ENCODE measurements at places on chromosomes 16 and 17.

DNA sequence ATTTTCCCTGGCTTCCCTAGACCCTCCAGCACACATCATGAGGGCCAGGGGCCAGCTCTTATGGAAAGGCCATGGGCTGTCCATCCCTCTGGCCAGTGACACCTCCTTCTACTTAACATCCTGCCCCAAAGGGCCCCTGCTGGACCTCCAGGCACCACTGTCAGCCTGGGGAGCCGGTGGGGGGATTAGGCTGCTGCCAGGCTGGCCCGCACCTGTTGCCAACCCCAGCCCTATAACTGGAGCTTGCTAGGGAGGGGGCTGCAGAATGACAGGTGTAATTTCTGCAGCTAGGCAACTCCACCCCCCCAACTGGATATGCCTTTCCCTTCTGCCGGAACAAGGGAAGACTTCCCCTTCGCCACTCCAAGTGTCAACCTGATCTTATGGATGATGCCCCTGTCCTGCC lies 12.5 kb downstream of the RARA start:
- DNase-seq = no peak

GRCh38 chr17:27455236-27455913 lies 873 bp upstream of the KSR1 start:
- DNase-seq = no peak

- DNase-seq = no peak
Observed at GRCh38 chr16:84090211-84090610, 26.5 kb downstream of the MBTPS1 start.

- DNase-seq = no peak
Observed at GRCh38 chr17:78142119-78142861, 3.9 kb upstream of the C17orf99 start.

DNA sequence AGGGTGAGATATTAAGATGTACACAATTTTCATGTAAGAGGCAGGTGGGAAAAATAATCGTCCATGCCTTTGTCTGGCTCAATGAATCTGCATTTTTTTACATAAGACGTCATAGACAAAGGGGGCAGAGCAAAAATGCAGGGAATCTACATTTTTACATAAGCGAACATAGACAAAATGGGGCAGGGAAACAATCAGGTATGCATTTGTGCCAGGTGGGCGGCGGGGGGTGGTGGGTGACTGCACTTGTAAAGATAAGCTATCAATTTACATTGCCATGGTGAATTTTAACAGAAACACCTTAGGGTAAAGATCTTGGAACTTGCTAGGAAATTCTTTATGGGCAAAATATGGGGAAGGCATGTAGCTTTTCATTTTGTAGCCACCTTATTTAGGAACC lies 96.3 kb upstream of the CES5A start:
- DNase-seq = no peak

DNA sequence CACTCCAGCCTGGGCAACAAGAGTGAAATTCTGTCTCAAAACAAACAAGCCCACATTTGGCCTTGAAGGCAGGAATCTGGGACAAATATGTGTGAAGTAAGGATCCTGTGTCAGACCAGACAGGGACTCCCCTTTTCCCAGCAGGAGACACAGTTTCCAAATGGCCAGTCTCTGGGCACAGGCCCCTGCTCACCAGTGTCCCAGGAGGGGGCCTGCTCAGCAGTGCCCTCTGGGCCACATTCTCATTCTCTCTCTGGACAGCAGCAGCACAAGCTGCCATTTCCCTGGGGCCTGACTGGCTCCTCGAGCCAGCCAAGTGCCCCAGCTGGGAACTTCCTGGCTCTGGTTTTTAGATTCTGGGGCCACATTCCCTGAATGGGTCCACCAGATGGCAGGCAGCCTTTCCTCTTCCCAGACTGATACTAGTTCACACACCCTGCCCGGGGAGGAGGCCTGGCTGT lies 11.7 kb upstream of the MNT start:
- no peak for DNase-seq

Measured in stimulated activated CD8-positive, alpha-beta memory T cell treated with anti-CD3 and anti-CD28 coated beads, Interleukin-15, amount 100 ng/mL, for 4 hours (primary cell).